Stimulated activated CD4-positive, alpha-beta T cell treated with anti-CD3 and anti-CD28 coated beads, TNF-alpha, amount 100 ng/mL, for 1 hour (primary cell): ENCODE measurements at places on chromosomes 4 and X.

DNA sequence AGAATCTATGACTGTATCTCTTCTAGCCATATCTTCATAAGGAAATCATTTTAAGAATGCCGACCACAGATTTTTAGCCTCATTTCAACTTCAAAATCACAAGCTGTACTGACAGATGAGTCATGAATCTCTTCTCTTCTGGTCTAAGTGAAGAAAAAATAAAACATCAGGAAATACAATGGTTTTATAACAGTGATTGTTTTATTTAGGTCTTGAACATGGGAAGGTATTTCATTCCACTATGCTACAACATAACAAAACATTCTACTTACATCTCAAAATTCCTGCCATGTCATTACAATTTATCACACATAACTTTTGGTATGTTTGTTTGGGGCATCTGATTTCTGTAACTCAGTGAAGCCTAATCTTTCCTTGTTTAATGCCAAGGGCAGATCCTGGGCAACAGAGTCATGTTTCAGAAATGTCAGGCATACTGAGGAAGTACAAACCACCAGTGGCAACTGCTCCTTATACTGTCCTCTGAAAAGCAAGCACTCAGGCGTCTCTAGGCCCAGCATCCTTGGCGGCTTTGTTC, 325.0 kb downstream of the PDHA2 start:
- DNase-seq = no peak

DNA sequence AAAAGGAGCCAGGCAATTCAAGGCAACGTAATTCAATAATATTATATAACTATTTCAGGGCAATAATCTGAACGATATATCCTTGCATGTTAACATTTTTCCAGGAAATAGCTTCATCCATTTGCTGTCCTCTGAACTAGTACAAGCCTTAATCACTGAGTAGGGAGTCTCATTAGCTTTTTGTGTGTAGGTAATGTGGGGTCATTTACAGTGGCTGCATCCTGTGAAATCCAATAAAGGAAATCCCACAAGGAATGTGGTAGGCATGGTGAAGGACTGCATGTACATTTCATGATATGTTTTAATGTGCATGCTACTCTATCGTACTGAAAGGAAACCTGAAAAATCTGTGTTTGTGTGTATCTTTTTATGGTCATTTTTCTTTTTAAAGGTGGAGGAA, 103.5 kb downstream of the SLC4A4 start:
- DNase-seq = no peak

- DNase-seq = no peak
Measured at GRCh38 chrX:45622042-45622423, 421.4 kb upstream of the DIPK2B start.

GRCh38 chr4:5238173-5238572, 186.9 kb downstream of the STK32B start:
- no peak for DNase-seq

DNA sequence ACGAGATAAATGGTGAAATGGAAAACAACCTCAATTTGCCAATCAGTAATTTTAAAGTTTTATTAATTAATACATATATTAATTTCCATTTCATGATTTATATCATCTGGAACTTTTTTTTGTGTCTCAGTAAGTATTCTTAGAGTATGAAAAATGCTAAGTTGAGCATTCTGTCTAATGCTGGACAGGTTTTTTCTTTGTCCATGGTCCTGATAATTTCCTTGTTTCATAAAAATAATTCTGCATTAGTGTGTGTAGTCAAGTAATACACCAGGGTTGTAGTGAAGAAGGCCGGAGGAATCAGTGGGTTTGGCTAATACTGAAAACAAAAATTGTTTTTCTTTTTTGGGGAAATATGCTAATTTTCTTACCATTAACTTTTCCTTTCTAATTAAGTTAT, 9.9 kb downstream of the ANAPC4 start:
- DNase-seq = no peak

DNA sequence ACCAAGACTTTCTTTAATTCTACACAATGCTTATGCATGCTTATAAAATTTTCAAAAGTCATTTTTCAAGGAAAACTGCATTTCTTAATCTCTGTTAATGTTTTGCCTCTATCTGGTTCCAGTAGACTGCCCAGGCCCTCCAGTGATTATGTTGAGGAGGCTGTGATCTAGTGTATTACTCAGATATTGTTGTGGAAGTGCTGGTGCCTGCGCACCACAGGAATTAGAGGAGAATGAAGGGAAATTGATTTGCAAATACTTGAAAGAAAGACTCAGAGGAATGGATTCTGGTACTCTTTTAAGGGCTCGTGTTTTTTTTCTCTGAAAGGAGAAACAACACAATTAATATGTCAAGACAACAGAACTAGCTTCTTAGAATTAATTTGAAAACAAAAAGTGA, 1015.1 kb downstream of the RPA4 start:
- DNase-seq = no peak

GRCh38 chr4:129189630-129190029, 93.7 kb downstream of the C4orf33 start:
- no peak for DNase-seq

DNA sequence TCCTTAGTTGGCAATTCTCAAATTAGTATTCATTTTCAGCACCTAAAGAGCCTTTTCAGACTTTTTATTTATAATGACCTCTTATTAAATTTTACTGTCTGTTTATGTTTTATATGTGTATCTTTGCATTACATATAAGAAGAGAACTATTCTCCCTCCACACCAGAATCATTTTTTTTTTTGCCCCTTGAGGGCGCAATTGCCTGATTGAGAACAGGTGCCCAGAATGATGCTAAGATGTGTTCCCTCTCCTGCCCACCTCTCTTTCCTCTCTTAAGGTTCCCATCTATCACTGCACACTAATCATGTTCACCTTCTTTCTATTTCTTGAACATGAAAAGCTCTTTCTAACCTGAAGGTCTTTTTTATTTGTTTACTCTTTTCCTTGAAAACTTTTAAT, 44.2 kb upstream of the ADAM29 start:
- no peak for DNase-seq

DNA sequence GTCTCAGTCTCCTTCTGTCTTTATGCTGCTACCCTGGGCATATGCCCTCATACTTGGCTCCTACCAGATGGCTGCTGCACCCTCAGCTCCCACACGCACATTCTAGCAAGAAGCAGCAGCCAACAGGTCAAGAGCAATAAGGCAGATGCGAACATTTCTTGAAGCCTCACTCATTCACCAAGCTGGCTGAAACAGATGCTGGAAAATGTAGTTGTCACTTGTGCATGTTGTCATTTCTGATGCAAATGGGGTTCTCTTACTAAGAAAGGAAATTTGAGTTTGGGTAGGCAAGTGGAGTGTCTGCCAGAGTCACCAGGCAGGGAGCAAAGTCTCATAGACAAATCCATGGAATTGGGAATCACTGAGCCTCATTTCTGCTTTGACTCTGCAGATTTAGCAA, 57.4 kb upstream of the SORBS2 start:
- DNase-seq = no peak

DNA sequence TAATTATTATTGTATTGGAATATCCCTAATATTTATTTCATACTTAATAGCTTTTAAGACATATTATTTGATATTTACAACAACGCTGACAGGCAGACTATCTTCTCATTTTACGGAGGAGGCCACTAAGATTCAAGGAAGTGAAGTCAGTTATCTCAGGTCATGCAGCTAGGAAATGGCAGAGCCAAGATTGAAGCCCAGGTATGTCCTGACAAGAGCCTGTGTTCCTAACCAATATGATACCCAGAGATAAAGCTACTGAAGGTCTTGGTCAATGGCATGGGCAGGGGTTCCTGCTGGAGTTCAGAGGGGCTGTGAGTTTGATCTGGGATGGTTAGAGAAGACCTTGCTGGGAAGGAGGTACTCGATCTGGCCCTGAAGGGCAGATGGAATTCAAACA, 47.1 kb downstream of the ARHGEF6 start:
- DNase-seq = no peak

DNA sequence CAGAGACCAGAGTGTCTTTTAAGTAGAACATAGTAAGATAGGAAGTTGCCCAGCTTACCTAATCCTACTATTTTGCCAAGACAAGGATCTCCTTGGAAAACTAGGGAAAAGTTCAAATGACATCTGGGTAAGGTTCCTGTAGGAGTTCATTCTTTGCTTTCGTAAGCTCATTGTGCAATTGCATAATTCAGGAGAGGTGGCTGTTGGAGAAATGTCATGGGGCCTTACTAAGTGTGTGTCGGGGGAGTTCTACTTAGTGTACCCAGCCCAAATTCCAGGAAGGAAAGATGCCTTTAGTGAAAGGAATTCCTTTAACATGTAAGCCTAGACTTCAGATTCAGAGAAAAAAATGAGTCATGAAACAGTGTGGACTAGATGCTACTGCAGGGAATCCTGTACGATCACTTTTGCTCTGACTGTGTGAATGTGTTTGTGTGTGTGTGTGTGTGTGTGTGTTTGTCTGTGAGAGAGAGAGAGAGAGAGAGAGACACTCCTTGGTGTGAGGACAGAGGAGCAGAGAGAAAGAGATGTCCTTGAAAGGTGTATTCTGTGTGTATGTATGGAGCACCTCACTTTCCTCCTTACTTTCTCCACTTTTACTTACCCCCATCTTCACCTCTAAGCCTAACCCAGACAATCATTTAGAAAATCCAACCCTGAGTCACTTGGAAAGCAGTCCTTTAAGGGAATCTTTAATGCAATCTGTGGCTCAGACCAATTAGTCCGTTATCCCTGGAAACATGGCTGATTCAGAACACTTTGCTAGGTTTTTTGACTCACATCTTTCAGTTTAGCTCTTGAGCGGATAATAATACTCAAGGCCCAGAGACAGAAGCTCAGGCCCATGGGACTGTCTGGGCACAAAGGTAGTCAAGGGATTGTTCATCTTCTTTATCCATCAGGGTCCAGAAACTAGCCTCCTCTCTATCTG, 114.5 kb upstream of the ACSL4 start:
- DNase-seq = no peak

GRCh38 chrX:38452603-38453002, 100.2 kb downstream of the OTC start:
- DNase-seq = no peak

DNA sequence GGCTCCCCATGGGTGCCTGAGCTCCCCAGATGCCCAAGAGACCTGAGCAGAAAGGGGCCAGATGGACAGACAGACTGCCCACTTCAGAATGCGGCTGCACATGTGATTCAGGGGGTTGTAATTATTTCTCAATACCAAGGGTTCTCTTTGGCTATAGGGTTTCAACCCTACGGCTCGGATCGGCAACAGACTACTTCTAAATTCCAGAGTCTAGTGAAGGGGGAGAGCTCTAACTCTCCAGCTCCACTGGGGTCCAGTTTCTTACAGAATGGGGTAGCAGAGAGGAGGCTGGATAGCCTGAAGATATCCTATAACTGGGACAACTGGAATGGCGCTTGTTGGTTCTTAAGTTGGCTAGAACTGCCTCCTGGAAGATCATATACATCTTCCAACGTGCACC, 136.3 kb downstream of the MGST2 start:
- DNase-seq = no peak

GRCh38 chr4:158006990-158007389, 165.8 kb downstream of the GASK1B start:
- DNase-seq = no peak

- DNase-seq = peak; percentile 32
Measured at GRCh38 chr4:77818602-77819403, at the start of gene CNOT6L. Gene CNOT6L, minus strand, starts transcription at chr4:77819368. Its CDS starts 60 bp downstream, at chr4:77819308.

DNA sequence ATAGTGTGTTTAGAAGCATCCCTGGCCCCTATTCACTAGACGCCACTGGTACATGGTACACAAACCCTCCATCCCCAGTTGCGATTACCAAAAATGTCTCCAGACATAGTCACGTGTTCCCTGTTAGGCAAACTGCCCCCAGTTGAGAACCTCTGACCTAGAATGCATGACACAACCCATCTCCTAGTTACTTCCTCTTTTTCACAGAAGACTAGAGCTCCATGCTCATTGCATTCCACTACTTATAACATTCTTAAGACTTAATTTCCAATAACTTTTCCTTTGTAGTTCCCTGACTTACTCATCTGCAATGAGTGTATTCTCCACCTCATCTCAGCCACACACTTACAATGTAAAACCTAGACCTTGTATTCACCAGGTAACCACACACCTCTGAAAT, 68.6 kb downstream of the PRSS12 start:
- DNase-seq = no peak

- no peak for DNase-seq
Measured at GRCh38 chr4:87707279-87707918, 57.3 kb downstream of the DMP1 start.

DNA sequence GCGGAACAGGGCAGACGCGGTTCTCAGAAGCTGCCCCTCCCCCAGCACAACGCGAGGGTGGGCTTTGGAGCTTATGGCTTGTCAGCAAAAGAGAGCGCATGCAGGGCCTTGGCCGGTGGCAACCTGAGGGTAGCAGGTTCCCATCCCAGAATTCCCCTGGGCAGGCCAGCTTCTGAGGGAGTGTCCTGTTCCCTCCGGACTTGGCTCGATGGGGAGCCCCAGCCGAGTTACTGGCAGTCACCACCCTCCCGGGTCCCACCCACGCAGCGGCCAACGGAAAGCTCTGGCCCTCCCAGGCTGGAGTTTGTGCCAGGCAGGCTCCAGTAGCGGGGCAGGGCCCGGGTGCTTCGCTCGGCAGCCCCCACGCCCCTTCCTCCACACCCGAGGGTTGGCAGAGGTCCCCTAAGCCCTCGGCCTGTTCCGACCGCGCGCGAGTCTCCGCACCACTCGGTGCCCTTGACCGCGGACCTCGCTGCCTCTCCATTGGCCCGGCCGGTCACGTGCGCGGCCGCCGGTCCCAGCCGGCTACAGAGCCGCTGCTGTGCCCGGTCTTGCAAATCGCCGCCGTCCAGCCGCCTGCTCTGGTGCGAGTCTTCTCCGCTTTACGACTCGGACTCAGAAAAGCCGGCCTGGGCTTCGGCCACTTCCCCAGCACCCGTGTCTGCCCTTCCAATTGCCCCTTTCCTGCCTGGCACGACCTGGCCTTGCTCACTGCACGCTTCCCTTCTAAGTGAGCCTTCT, 20.9 kb upstream of the MTM1 start:
- no peak for DNase-seq

GRCh38 chr4:80072744-80073472, at the start of gene ANTXR2:
Gene ANTXR2, minus strand, starts transcription at chr4:80073229. Its CDS starts 669 bp downstream, at chr4:80072560.
- DNase-seq = no peak

DNA sequence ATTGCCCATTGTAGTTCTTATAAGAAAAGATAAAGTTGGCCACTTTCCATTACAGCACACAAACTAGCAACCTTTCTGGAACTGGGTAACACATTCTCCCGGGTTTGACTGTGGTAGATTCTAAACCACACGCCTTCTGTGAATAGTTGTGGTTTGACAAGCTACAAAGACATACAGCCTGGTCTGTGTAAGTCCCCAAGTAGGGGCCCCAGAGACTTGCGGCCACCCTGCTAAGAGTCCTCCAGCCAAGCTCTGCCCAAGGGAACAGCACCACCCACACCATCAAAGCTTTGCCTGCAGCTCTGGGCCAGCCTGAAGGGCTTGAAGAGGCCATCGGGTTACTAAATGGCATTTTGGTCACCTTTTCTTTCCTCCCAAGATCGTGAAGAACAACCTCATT, 203.4 kb downstream of the MAML3 start:
- DNase-seq = no peak

DNA sequence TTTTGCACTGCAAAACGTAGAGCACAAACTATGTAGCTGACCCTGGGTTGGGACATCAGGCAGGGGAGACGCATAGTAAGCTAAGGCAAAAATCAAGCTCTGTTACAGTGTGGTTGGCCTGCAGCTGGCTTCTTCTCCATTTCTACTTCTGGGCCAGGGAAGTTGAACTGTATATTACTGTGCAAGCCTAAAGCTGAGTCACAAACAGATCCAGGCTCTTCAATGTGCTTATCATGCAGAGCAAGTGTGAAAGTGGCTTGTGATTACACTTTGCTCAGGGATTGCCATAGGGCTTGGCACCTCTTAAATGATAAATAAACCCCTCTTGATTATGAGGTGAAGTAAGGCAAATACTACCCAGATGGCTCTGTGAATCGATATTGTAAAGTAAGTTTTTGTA, 40.5 kb downstream of the CLDN34 start:
- no peak for DNase-seq

- DNase-seq = no peak
Measured at GRCh38 chrX:42128587-42128986, 205.2 kb upstream of the CASK start.
